ENCODE measurements at places on chromosomes 4 and X.

DNA sequence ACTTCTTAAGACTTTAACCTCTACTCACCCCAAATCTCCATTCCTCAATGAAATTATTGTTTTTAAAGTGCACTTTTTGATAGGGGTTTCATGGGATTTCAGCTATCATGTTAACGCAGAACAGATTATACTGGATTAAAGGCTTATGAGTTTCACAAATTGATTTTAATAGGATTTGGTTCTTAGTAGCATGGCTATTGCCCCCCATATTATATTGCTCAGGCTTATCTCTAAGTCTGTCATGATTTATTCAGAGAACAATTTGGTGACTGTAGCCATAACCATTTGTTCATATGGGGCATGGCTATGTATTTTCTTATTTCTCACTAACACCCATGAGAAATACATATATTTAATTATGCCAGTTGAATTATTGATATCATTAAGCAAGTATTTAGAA is 57.0 kb downstream of the MND1 start:
- no peak overlapping the region for H3K27ac ChIP-seq
- DNase-seq: no peak
- no peaks in the 10 kb centered on the region for H3K4me1 ChIP-seq
- H3K27me3 ChIP-seq: no peaks in the 10 kb centered on the region
- no peak overlapping the region for H3K4me3 ChIP-seq

- no peaks in the 10 kb centered on the region for H3K27me3 ChIP-seq
- H3K27ac ChIP-seq: no peak overlapping the region
- H3K36me3 ChIP-seq: no peaks in the 10 kb centered on the region
- no peaks in the 10 kb centered on the region for H3K4me1 ChIP-seq
- no peak for DNase-seq
Measured at GRCh38 chr4:51943221-51943620, 76.9 kb downstream of the LRRC66 start.

GRCh38 chr4:6227412-6228157 is 27.2 kb upstream of the JAKMIP1 start:
- no peak for DNase-seq
- no peak overlapping the region for H3K4me3 ChIP-seq
- H3K27ac ChIP-seq: no peak overlapping the region
- H3K27me3 ChIP-seq: no peaks in the 10 kb centered on the region
- H3K4me1 ChIP-seq: no peaks in the 10 kb centered on the region
- no peaks in the 10 kb centered on the region for H3K36me3 ChIP-seq

DNA sequence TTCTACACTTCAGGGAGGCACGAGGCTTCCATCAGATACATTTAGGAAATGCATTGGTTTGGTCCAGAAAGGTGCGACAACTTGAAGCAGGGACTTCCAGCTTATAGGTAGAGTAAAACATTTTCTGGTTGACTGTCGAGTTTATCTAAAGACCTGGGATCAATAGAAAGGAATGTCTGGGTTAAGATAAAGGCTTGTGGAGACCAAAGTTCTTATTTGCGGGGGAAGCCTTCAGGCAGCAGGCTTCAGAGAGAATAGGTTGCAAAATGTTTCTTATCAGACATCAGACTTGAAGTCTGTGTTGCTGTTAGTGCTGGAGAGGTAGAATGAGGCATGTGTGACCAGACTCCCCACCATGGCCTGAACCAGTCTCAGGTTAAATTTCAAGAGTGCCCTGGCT is 190.3 kb downstream of the TRIML1 start:
- no peaks in the 10 kb centered on the region for H3K36me3 ChIP-seq
- no peak for DNase-seq
- H3K4me1 ChIP-seq: no peaks in the 10 kb centered on the region
- no peak overlapping the region for H3K27ac ChIP-seq

DNA sequence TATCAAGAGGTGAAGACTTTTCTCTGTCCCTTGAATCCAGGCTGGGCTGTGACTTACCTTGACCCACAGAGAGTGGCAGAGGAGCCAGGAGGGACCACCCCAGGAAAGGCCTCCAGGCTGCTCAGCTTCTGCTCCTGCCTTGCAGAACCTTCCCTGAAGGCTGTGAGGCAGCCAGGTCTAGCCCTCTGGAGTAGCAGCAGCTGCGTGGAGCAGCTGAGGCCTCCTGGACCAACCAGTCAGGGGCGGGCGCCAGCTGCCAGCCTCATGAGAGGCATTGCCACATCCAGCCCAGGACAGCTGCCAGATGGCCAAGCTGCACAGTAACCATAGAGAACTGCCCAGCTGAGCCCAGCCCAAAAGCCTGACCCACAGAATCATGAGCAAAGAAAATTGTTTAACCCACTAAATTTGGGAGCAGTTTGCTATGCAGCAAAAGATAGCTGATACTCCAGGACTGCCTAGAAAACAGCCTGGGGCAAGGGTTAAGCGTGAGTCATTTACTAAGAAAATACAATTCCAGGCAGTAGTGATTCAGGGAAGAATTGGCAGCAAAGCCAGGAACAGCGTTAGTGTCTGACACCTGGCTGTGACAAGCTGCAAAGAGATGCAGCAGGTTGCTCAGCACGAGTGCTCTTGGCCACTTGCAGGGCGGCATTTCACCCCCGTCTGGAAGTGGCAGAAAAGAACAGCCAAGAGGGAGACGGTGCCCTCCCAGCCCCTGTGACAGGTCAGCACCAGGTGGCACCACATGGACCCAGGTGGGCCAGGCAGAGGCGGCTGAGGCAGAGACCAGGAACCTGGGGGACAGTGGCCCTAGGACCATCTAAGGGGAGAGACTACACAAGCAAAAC is 14.7 kb upstream of the PDE6B start:
- no peaks in the 10 kb centered on the region for H3K4me1 ChIP-seq
- H3K27ac ChIP-seq: no peak overlapping the region
- no peak for DNase-seq
- no peaks in the 10 kb centered on the region for H3K27me3 ChIP-seq

- no peak for DNase-seq
- H3K36me3 ChIP-seq: no peaks in the 10 kb centered on the region
- peaks cover 5% of the 10 kb centered on the region for H3K27me3 ChIP-seq
- no peak overlapping the region for H3K4me3 ChIP-seq
- H3K27ac ChIP-seq: no peak overlapping the region
Measured at GRCh38 chrX:19709812-19710518, 177.4 kb downstream of the SH3KBP1 start.

Data from pancreas (tissue), 10 donors.